ENCODE measurements at places on chromosomes 1 and 21. TPM values are rescaled to one million over a fixed set of nuclear protein-coding genes. Genes with fewer than 3 reads are reported as not detected.

GRCh38 chr1:23614032-23614660, 54.8 kb upstream of the ID3 start:
- DNase-seq = no peak

DNA sequence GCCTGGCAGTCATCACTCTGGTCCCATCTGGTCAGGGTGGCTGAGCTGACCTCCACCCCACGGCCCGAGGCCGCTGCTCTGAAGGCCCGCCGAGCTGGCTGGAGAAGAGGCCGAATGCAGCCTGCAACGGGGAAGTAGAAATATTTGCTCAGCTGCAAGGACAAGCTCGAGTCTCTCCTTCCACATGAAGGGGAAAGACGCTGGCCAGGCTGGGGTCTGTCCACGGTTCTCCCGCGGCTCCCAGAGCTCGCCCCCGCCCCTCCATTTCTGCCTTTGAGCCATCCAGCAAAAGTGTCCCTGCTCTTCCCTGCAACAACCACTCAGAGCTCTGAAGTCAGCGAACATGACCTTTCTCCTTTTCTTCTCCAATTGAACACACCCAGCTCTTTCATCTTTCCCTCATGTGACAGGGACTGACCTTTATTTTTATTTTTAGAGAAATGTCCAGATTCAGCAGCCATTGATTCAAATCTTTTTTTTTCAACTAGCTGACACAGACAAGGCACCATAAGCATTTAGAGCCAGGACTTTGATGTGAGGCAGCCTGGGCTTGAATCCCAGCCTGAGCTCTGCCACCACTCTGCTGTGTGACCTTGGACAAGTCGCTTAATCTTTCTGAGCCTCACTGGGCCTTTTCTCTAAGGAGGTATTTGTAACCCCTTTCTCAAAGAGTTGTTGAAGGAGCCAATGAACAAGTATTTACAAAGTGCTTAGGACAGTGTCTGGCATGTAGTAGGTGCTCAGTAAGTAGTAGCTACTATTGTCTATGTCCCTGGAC, 149.3 kb upstream of the WNT4 start:
- DNase-seq = no peak

Gene TPM3
- total RNA-seq = 205 TPM

DNA sequence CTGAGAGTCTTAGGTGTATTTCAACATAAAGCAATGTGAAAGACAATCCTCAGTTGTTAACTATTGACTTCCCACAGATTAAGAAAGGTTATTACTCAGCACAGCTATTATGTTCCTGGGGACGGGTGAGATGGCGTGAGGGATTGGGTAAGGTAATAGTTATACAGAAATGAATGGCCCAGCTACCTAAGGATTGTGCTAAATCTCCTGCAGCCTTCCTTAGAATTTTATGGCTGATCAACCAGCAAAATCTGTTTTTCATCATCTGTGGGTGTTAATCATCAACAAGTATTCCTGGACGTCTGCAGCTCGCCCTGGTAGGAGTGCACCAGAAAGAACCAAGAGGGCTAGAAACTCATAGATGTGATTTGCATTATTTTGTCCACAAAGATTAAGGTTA, 146.0 kb upstream of the IVNS1ABP start:
- DNase-seq = no peak

Gene PPIAL4G
- total RNA-seq = not detected

Gene TNFRSF9
- total RNA-seq = not detected

DNA sequence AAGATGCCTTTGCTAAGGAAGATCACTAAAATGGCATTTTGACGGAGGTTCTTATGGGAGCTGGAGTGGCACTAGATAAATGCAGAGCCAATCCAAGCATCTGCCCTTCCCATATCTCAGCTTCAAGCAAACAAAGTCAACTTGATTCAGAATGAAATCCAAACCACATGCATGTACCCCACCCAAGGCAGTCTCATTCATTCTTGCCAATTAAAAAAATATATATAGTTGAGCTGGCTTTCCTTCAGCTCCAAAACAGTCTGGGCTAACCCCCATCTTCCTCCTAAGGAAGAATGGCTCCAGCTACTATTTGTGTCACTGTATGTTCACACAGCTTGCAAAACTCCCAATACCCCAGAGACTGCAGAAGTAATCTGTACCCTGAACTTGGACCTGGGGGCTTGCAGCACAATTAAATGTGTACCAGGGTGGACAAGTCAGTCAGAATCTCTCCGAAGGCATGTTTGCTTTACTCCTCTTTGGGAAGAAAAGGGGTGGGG, 35.4 kb downstream of the GPR3 start:
- no peak for DNase-seq

Gene PERM1
- total RNA-seq = 0.19 TPM

Gene RNU1-1
- not detected for total RNA-seq

Gene DMBX1
- not detected for total RNA-seq

DNA sequence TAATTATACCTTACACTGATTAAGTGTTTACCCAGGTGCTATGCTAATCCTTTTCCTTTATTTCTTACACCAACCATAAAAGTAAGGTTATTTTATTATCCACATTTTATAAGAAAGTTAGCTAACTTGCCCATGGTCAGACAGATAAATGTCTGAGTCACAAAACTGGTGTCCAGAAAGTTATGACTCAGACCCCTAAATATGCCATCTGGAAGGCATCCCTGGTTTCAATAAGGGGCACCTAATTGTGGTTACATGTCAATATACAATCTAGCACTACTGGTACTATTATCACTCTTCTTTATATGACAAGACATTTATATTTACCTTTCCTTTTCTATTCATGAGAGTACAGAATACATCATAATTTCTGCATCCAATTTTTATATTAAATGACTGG, 496.5 kb upstream of the ADGRL2 start:
- no peak for DNase-seq

DNA sequence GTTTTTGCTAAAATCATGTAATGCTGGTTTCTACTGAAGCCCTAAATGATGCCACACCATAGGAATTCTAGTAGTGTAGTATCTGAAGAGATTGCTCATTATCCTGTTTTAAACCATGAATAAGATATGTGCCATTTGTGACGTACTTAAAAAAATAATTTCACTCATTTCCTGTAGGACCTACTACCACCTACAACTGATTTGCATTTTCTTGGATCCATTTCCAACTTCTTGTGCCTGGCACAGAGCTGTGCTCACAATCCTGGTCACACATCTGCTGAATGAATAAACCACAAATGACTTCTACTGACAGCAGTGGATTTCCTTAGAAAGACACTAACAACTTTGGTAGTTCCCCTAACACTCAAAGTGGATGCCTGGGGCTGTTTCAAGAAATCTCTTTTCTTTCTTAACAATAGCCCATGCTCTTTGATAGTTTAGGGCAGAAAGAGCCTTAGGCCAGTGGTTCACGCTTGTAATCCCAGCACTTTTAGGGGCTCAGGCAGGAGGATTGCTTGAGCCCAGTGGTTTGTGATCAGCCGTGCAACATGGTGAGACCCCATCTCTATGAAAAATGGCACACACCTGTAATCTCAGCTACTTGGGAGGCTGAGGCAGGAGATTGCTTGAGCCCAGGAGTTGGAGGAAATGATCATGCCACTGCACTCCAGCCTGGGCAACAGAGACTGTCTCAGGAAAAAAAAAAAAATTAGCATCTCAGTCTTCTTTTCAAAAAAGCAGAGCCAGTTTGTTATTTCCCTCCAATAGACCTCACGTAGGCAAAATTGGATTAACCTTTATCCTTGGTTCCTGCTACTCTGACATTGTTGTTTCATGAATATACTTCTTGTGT, 13.0 kb upstream of the BATF3 start:
- peak; percentile 21 for DNase-seq

DNA sequence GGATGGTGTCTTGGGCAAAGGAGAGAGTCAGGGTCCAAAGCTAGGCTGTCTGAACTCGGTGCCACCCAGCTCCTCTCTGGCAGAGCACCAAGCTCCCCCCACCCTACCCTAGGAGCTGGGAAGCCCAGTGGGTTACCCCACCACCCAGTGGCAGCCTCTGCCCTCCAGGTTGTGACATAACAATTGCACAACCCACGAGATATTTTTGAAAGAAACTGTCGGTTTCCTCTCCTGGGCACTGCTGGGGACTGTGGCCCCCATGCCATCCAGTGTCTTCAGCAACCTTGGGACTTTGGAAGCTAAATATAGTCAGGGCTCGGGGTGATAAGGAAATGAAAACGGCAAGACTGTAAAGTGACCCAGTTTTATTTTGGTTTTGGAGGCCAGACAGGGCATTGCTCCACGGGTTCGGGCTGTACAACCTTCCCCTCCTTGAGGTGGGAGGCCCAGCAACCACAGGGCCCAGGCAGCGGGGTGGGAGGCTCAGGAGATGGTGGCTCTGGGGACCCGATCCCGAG, 1.4 kb downstream of the CITED4 start:
- no peak for DNase-seq

DNA sequence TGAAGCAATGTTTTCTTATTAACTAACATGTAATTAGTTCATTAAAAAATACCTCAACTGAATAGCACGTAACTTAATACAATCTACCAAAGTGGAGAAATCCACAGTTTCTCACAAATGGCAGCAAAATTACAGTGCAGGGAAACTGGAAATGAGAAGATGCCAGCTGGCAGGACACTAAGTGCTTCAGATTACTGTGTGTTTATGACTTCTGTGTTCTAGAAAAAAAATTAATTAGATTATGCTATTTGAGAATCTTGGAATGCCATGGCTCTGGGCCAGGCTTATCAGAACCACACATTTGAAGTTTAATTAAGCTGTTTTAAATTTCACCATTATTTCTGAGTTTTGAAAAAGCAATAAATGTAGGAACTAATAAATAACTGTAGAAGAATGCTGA, 357.6 kb downstream of the TGFB2 start:
- no peak for DNase-seq

Gene RXFP4
- not detected for total RNA-seq
